ENCODE measurements at places on chromosomes 6 and 20.

- DNase-seq = no peak
Observed at GRCh38 chr20:62155428-62156253, 12.1 kb downstream of the SS18L1 start.

GRCh38 chr6:133953634-133954415, 801 bp downstream of the TBPL1 start:
- DNase-seq = no peak

- peak; percentile 18 for DNase-seq
Observed at GRCh38 chr6:69835414-69836179, 30.8 kb upstream of the COL19A1 start.

DNA sequence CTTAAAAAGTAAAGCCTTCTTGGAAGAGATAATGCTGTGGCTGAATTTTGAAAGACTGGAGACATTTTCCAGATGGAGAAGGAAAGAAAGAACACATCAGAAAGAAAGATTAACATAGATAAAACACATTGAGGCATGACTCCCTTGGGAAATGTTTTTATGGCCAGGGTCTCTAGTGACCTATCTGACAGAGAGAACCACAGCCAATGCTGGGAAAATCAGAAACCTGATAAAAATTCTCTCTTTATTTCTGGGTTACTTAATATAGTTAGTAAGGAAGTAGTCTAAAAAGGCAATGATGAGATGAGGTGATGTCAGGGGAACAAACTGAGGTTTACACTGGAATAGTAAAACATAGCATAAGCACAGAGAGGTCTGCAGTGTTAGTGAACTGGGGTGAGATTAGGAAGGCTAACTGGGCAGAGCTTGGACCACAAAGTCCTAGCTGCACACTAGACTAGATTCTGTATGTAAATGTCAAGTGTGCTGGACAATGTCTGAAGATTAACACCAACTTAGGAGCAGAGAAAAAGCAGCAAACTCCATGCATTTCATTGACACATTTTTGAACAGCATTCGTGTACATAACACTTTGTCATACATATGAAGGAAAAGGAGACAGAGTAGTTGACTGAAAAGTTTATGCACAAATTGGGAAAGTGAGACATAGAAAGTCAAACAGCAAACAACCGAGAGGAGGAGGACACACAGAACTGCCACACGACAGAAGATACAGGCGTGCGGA, 31.0 kb downstream of the ELOVL2 start:
- DNase-seq = no peak

- peak; percentile 75 for DNase-seq
Observed at GRCh38 chr6:106360989-106361430, 493 bp downstream of the CRYBG1 start.

DNA sequence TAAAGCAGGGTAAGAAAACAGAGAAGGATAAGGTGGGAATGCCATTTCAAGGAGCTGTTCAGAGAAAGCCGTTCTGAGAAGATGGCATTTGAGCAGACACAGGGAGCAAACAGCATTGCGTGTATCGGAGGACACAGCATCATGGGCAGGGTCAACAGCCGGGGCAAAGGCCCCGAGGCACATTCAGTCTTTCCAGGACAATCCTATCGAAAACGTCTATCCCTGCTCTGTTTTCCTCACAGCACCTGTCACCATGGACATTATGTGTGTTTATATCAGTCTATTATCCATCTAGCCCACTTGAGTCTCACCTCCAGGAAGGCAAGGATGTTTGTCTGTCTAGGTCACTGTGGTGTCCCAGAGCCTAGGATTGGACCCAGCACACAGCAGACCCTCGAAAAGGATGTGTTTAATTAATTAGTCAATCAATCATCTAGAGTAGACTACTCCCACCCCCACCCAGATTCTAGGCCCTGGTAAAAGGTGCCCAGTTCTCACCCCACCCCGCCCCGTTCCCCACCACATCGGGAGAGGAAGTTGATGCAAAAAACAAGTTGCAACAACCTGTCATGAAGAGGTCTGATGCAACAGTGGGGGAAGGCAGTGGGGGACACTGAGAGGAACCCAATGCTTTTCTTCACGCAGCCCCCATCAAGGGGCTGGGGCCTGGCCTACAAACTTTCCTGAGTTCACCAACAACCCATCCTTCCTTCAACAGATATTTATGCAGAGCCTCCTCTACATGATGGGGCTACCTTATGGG, 66.6 kb downstream of the PREX1 start:
- no peak for DNase-seq

GRCh38 chr6:147509891-147510290, 1.4 kb downstream of the SAMD5 start:
- peak; percentile 52 for DNase-seq

- no peak for DNase-seq
Observed at GRCh38 chr20:54112221-54112884, 42.0 kb upstream of the BCAS1 start.

GRCh38 chr6:158174024-158174423, 5.9 kb downstream of the GTF2H5 start:
- DNase-seq = no peak

DNA sequence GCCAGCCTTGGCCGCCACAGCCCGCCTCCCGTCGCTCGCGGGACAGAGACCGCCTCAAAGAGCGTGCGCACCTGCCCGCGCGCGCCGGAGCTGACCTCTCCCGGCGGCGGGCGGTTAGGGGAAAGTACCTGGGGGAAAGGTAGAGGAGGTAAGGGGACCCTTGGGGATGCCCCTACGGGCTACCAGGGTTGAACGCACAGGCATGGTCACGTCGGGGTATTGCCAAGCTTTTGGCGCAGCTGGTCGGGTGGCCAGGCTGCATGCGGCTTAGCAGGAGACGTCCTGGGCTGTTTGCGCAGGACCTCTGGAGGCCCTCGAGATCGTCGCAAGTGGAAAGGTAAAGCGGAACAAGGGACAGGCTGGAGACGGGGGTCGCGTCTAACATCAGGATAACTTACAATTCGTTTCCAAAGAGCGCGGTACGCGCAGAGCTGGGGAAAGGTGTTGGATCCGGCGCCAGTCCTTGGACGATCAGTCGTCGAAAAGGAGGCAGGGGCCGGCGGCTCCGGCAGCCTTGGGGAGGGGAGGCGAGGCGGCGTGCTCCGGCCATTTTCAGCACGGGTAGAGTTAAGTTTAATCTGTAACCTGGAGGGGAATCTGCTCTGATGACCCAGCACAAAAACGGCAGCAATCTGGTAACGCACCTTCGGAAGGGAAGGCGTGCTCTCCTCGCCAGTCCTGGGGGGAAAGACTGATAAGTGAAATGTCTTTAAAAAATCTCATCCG, 9.0 kb downstream of the GNAS-AS1 start:
- no peak for DNase-seq

DNA sequence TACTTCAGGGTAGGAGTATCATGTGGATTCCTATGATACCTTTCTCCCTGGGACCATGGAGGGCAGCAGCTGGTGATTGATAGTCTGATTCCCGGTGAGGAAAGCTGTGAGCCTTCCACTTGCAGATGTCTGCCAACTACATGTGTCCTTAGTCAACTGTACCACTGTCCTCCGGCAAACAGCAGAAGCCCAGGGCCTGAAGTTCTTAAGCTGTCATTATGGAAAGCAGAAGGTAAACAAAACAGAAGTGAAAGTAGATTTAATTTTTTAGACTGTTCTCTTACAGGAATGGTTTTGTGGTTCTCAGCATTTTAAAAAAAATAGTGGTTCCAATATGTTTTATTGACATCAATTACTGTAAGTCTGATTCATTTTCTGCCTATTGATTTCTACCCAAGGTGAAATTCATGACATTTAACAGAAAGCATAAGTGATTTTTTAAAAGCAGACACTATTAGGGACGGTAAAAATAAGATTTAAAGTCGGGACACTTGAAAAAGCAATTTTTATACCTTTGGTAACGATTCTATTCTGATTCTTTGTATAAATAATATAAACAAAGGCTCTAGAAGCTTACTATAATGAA, 36.6 kb downstream of the PTPN1 start:
- DNase-seq = no peak

DNA sequence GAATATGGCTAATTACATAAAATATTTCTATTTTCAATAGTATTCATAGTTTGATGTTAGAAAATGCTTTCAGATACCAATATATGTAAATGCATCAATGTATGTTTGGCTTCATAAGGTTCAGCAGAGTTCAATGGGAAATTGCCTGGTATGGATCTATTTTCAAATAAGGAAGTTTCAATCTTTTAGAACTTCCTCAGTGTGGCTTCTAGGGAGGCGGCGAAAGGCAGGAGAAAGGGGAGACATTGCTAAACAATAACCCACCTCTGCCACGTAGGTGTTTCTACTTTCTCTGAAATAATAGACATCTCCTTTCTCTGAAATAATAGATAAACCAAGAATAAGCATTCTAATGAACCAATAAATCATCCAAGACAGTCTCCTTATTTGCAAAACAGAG, 237.7 kb upstream of the RAB32 start:
- no peak for DNase-seq

- no peak for DNase-seq
Observed at GRCh38 chr6:90468080-90468479, 118.8 kb downstream of the MAP3K7 start.

DNA sequence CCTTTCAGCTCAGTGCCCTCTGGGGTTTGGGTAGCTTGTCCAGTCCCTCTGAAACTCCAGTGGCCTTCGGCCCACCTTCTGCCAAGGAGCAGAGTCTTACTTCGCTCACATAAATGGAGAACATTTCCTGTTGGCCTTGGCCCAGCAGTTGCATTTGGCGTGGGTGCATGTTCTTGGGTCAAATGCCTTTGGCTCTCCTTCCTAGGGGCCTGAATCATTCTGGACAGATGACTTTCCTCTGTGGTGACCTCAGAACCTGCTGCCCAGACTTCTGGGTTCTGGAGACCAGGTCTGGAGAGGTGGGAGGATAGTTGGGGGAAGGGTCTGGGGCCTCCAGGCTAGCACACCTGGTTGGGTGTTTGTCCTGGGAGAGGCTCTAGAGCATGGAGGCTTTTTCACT, 29.3 kb downstream of the BCAS4 start:
- DNase-seq = no peak

GRCh38 chr6:63584125-63584514, 11.8 kb downstream of the LOC128125822 start:
- no peak for DNase-seq

DNA sequence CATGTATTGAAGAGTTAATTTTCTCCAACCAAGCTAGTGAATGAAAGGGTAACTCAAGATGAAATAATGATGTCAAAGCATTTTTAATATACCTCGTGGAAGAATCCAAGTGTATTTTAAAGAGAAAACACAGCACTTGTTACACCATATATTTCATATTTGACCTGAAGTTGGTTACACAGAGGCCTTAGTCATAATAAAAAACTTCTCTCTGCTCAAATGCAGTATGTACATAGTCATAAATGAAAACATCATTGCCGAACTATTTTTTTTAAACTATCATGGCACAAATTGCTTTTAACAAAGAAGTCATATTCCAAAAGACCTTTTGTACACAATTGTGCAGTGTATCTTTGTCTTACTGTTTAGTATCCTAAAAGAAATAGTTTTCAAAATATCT, 43.0 kb downstream of the BACH2 start:
- no peak for DNase-seq

GRCh38 chr20:20237093-20237959, 130.6 kb upstream of the INSM1 start:
- DNase-seq = peak; percentile 37

- DNase-seq = no peak
Observed at GRCh38 chr6:52221302-52221701, 23.0 kb downstream of the IL17F start.

DNA sequence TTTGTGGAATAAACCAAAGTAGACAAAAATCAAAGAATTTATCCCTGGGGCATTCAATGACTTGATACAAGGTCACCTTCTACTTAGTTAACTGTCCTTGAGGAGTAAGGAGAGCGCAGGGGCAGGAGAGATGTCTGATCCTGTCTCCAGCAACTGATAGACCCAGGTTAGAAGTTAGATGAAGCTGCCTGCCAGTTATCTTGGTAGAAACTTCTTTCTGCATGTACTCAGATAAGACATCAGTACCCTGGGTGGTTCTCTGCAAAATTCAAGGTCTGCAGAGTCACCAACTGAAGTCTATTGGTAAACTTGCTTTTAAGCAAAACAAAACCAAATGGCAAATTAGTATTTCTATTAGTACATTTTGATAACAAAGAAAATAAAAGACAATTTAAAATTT, 2.7 kb downstream of the SGK1 start:
- no peak for DNase-seq

GRCh38 chr6:25553502-25553901, 98.5 kb upstream of the SCGN start:
- no peak for DNase-seq

DNA sequence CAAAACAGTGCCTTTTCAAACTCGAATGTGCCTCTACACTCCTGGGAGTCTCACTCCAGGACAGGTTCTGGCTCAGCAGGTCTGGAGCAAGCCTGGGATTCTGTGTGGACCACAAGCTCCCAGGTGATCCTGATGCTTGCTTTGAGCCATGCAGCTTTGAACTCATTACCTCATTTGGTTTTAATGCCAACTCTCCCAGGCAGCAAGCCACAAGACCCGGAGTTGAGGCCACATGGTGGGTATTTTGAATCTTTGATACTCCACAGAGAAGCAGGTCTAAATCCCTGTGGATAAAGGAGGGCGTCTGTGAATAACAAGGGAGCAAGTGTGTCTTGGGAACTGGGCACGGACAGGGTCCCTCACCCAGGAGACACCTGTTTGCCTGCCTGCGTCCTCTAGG, 205.4 kb upstream of the CST7 start:
- DNase-seq = no peak

Data from kidney (tissue), 22 donors.